ENCODE measurements at places on chromosomes 4 and X.

DNA sequence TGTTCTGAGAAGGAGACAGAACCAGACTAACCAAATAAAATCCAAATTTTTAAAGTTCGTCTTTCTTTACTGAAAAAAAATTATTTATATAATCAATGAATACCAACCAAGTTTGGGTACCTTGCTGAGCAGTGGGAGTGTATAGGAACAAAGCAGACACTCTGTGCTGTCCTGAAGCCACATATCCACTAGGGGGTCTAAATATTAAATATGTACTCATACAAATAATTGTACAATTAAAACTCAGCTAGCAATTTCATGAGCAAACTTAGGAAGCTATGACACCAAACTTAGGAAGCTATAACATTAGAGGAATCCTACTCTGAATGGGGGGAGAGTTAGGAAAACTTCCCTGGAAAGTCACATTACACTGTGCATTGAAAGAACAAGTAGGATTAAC is 582.0 kb upstream of the EPHA5 start:
- no peak for ATAC-seq

- ATAC-seq: no peak
These were observed 915.5 kb downstream of the FAT4 start for GRCh38 chr4:126230269-126230668.

DNA sequence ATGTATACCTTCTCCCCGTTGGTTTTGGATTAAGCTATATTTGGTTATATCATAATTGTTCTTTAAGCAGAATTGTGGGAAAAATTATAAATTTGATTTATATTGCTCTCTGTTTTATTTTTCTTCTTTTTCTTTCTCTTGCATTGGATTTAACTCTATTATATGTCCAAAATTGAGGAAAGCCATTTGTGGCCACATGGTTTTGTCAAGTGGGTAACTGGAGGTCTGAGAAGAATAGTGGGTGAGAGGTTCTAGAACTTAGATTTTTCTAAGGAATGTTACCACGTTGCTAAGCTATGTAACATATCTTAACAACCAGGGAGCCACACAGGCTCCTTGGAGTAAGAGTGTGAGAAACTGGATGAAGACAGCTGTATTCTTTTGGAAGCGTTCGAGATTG is at the start of gene C4orf17:
Gene C4orf17, plus strand, starts transcription at position 301 of the 400 bp plus-strand sequence. CDS start 2,061 bp downstream, outside the sequence.
- ATAC-seq: no peak

GRCh38 chr4:6221851-6222760 is 21.8 kb upstream of the JAKMIP1 start:
- ATAC-seq: peak; percentile 78
